Keratinocyte (primary cell): ENCODE measurements at places on chromosomes 1 and 21. TPM values are rescaled to one million over a fixed set of nuclear protein-coding genes. Genes with fewer than 3 reads are reported as not detected.

CDA gene
- 44.9 to 136 TPM (median 64.6 TPM) in 3 replicates for polyA plus RNA-seq

CA14 gene
- 0.24 to 0.59 TPM (median 0.28 TPM) in 3 replicates for polyA plus RNA-seq

DNA sequence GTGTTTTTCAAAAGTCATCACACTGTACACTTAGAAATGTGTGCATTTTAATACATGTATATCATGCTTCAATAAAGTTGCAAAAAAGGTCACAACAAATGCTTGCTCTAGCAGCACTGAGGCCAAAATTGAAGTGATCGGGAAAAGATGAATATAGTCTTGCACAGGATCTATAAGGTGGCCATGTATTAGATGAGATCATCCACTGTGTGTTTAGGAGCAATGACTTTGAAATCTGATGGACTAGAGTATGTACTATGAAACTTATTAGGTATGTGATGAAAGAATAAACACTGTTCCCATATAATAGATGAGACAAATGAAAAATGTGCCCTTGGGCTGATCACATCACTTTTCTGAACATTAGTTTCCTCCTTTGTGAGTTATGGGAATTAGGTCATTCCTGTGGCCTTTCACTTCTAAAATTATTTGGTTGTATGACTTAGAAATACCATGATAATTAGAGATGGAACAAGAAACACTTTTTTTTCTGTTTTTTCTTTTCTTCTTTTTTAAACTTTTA lies 984.6 kb downstream of the ADGRL2 start:
- no peak for DNase-seq

SPATA6 gene
- 0.77 to 2.4 TPM (median 1.7 TPM) in 3 replicates for polyA plus RNA-seq

DNA sequence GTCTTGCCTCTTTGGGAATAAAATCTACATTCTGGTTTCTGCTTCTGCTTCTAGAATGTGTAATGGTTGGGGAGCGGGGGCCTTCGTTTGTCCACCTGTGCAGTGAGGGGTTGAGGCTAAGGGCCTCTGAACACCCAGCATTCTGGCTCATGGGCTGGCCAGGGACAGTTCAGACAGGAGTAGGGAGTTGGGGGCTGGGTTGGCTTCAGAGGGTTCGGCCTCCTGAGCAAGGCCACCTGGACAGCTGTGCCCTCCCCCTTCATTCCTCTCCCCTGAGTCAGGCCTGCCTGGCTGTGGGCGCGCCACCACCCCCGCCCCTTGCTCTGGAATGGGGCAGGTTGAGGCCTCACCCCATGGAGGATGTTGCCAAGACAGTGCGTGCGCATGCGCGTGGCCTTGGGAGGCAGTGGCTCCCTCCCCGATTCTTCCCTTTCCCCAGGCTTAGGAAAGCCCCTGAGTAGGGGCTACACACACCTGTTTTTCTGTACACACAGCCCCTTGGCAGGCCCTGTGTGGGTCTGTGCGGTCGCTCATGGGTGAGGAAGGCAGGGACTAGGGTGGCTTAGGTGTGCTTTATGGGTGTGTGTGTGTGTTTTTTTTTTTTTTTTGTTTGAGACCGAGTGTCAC lies 57.0 kb downstream of the YARS1 start:
- peak; percentile 97 for DNase-seq

MATN1 gene
- 0.05 to 0.13 TPM in 2 of 3 replicates, not detected in the other for polyA plus RNA-seq

VWA5B1 gene
- not detected in 3 replicates for polyA plus RNA-seq

DNA sequence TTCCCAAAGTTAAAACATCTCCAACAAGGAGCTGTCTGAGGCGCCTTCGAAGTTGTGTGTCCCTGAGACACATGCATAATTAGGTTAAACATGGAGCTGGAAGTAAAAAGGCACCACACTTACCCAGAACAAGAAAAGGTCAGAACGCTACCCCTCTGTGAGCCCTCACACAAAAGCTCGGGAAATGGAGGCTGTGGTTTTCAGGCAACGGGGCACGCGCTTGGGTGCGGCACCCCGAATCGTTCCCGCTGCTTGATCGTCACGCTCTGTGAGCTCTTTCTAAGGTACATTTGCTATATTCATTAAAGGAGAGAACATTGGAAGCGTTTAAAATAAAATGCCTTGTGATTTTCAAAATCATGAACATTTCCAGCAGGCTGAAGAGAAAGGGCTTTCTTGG lies 12.5 kb downstream of the CAPN8 start:
- no peak for DNase-seq

DNA sequence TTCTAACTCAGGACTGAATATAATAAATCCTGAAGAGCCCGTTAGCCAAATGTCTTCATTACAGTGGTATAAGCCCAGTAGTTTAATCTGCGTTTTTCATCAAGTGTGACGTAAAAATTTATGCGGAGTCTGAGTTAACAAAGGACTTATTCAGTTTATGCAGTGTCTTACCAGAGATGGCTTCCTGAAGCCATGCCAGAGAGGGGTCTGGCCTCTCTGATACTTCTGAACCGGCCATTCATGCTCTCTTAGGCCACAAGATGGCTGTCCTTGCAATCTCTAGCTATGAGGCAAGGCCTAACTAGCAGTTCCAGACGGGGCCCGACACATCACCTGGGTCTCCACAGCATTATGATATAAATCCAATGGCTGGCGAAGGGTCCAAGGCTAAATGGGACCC lies 101.4 kb downstream of the TEX35 start:
- no peak for DNase-seq

GRCh38 chr21:36630485-36631206 lies 68.3 kb upstream of the SIM2 start:
- peak; percentile 5 for DNase-seq

DNA sequence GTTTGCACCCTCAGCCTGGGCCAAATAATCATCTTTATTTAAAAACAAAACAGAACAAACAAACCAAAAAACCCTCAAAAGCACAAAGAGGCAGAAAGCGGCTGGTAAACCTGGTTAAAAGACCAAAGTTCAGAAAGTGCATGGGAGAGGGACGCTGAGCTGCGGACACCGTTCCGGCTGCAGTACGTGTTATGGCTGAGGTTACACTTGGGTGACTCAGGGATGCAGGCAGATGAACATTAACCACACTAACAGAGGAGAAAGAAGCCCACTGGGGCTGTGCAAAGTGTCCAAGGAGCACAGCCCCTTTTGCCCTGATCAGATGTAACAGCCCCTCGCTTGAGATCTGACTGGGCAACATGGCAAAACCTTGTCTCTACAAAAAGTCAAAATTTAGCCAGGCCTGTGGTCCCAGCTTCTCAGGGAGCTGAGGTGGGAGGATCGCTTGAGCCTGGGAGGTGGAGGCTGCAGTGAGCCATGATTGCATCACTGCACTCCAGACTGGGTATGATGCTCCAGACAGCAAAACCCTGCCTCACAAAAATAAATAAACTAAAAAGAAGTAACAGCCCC lies 28.3 kb downstream of the GPR157 start:
- DNase-seq, result no peak

- no peak for DNase-seq
Observed at GRCh38 chr1:155941845-155942531, 550 bp downstream of the RXFP4 start.

VHLL gene
- 0.22 TPM in 1 of 3 replicates, not detected in the others for polyA plus RNA-seq

DNA sequence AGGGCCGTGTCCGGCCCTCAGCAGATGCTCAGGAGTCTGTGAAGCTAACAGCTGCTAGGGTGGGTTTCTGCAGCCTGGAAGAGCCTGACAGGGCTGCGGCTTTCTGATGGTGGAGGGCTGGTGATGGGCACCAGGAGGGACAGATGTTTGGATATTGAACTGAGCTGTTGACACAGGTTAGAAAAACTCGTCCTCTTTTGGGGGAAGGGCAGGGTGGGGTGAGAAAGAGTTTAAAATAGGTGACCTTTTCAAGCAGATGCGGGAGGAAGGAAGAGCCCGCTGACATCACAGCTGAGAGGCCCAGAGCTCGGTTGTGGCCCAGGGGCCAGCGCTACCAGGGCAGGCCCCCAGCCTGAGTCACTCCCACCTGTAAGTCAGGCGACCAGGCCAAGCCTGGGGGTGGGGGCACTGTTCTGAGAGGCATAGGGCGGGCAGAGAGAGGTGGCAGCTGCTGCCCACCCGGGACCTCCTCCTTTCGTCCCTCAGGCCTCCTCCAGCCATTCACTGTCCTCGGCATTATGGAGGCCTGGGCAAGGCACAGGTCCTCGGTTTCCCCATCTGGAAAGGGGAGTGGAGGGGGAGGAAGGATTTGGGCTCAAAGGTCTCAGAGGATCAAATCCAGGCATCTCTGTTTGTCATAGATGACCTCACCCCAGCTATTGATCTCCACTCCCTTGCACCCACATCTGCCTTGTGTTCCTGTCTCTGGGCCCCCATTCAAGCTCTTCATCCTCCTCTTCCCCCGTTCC lies 32.3 kb upstream of the ID3 start:
- DNase-seq, result no peak

CSF3R gene
- polyA plus RNA-seq, result not detected in 3 replicates

DNA sequence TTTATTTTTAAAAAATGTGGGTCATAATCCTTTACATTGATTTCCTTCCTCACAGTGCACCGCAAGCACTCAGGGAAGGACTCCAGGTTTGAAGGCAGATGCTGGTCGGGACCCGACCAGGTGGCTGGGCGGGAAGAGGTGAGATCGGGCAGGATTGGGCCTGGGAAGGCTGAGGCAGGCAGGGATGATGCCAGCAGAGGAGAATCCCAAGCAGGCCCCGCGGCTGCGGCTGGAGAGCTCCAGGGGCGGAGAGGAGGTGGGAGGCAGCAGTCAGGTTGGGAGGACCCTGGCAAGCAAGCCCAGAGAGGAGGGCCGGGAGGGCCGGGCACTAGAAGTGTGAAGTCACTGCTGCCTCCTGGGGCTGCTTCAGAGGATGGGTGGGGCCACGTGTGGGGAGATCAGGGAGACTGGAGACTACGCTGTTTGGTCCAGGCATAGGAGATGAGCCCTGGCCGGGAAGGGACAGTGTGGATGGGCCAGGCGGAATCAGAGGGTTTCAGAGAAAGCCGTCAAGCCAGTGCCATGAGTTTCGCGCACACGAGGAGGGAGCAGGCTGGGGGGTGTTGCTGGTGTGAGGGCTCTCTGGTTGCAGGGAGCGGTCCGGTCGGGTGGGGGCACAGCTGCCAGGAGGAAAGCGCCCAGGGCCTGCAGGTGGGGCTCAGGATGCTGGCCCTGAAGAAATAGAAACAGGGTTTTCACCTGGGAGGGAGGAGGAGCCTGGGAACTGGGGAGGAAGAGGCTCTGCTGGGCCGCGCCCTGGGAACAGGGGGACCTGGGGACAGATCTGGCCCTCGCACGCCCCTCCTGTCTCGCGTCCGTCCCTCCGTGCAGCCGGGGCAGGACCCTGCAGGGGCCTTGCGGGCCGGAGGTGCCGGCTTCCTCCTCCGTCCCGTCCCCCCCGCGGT lies 888 bp upstream of the COL18A1 start:
- DNase-seq, result peak; percentile 85

GRCh38 chr1:190022709-190023108 lies 455.0 kb downstream of the BRINP3 start:
- no peak for DNase-seq

GRCh38 chr1:6831366-6831765 lies 46.1 kb downstream of the CAMTA1 start:
- DNase-seq, result no peak
